ENCODE measurements at places on chromosomes 3 and 15.

DNA sequence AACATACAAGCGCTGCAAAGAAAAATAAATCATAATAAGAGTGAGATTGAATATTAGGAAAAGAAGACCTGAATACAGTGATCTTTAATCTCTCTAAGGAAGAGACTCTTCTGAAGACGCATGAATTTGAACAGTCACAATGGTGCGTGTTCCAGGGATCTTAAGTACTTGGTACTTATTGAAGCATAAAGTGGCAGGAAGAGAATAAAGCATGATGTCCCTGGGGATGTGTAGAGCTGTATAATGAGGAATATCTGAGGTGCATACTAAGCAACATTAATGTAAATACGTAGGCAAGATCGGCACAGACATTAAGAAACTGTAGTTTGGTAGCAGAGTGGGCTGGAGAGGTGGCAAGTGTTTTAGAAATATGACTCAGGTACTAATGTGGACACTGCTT lies 246.2 kb upstream of the MCTP2 start:
- DNase-seq = no peak

- DNase-seq = no peak
Observed at GRCh38 chr15:41354371-41354770, 21.7 kb downstream of the NUSAP1 start.

- DNase-seq = no peak
Observed at GRCh38 chr3:123949641-123950040, 11.4 kb downstream of the CCDC14 start.

DNA sequence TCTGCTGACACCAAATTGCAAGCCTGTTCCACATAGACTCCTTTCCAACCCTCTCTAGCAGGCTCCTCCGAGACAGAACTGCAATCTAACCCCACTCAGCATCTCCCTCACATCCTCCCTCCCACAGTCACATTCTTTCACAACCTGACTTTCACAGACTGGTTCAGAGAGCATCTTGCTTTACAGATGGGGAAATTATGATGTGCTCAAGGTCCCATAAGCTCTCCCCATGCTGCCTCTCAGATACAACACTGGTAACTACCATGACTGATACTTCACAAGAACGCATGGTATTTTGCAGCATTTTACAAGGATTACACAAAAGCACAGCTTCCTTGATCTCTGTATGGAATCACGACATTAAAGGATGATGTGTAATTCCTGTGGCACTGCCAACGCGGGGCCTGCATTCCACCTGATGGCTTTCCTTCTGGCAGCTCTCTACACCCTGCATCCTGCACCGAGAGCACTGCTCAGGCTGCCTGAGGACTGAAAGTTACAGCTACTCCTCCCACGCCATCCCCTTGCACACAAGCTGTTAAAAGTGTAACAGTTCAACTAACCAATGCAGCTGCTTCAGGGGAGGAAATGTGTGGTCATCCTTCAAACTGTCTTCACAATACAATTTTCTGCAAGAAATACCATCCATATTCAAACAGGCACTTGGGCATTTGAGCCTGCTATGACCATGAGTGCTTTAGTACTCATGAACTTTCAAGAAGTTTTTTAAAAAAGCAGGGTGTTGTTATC lies 27.6 kb downstream of the TBC1D2B start:
- DNase-seq = no peak

DNA sequence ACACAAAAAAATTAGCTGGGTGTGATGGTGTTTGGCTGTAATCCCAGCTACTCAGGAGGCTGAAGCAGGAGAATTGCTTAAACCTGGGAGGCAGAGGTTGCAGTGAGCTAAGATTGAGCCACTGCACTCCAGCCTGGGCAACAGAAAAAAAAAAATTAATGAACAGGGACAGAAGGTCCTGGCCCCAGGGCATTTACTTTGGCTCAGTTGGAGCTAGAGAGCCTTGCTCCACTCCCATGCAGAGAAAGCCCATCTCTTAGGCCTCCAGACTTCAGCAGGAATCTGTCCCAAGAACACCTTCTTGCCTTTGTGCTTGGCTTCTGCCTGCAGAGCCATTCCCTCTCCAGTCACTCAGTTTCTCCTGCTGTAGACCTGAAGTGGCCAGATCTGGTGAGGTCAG lies 8.7 kb downstream of the KLHDC8B start:
- no peak for DNase-seq

DNA sequence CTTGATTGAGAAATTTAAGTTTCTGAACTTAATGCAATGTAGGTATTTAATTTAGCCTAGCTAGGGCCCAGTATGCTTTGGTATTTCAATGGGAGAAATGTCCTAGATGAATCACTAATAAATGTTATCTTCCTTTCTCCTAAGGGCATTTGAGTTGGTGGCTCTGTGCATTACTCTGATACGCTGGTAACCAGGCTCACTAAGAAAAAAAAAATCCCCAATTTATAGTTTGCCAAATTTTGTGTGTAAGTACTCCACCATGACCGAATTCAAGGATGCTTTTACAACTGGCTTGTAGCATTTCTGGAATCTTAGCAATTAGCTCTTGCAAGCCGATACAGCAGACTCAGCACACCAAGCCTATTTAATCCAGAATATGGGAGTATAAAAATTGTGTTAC lies 94.6 kb upstream of the LPP start:
- DNase-seq = no peak
